Activated T-helper 1 cell treated with Interleukin-2 at 50 U/mL for 16 hours (primary cell): ENCODE measurements at places on chromosomes 13 and 19.
A peak's percentile ranks its signal among the peaks of the same experiment; 100 is the strongest.

DNA sequence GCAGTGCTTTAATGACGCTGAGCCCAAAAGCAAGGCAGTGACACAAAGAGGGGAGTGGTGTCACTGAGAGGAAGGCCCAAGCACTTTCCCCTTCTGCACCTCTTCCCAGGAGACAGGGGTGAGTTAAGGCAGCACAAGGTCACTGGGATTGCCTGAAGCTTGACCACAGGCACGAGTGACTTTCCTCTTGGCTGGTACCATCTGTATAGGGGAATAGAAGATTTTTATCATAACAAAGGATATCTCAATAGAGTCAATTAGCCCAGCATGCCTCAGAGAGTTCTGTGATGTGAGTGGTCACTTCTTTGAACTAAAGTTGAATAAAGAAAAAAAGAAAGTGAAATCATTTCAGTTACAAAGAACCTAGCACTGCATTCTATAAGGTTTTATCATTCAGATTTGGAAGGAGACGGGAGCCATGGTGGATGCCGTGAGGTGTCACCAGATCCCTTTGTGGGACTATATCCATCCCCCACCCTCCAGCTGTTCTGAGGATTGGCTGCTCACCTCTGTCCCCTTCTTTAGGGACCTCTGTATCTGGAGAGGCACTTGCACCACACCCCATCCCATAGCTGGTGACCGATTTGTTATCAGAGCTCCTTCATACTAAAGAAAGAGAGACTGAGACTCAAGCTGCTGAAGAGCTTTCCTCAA, 291.2 kb downstream of the DCT start:
- DNase-seq, result no peak

DNA sequence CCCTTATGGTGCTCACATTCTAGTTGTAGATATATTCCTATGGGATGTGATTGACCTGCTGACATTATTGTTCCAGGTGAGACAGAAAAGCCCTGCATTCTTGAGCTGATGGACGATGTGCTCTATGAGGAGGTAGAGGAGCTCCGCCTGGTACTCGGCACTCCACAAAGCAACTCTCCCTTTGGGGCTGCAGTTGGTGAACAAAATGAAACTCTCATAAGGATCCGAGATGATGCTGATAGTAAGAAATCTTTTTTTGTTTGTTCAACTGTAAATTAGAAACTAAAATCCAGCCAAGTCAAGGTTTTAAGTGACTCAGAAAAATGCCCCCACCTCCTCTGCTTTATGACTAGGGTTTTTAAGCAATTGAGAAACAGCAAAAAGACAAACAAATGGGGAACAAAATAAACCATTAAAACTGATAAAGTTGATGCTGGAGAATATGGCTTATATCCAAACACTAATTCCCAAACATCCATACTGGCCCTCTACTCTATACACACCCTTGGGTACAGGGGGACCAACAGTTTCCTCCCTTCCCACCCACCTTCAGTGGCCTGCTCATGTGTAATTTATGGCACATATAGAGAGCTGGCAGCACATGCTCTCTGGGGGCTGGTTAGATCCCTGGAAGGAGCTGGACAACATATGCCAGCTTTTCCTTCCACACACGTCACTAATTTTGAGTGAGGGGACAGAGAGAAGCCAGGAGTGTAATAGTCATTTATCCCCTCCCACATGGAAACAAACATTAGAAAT, 139.6 kb downstream of the STOML3 start:
- no peak for DNase-seq

DNA sequence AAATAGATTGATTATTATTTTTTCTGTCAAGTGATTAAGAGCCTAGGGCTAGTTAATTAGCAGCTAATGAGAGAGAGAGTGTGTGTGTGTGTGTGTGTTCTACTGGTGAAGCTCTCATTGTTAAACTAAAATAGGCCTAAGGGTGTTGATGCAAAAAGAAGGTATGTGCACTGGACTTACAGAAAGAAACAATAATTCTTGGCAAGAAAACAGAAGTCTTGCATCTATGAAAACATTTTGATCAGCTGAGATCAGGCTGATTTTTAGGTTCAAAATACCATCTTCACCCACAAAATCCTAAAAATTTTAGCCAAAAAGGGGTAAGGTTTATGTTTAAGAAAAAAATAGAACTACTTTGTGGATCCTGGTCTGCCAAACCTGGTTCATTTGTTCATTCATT, 106.5 kb downstream of the POSTN start:
- no peak for DNase-seq

- DNase-seq, result no peak
Observed at GRCh38 chr19:4386041-4386782, 14.1 kb downstream of the SH3GL1 start.

- no peak for DNase-seq
Observed at GRCh38 chr13:75850916-75851315, 214.8 kb downstream of the LMO7 start.

GRCh38 chr13:63297163-63297562, 1881.5 kb upstream of the PCDH20 start:
- DNase-seq, result no peak

GRCh38 chr19:43763473-43763939, 8.7 kb upstream of the SMG9 start:
- no peak for DNase-seq

DNA sequence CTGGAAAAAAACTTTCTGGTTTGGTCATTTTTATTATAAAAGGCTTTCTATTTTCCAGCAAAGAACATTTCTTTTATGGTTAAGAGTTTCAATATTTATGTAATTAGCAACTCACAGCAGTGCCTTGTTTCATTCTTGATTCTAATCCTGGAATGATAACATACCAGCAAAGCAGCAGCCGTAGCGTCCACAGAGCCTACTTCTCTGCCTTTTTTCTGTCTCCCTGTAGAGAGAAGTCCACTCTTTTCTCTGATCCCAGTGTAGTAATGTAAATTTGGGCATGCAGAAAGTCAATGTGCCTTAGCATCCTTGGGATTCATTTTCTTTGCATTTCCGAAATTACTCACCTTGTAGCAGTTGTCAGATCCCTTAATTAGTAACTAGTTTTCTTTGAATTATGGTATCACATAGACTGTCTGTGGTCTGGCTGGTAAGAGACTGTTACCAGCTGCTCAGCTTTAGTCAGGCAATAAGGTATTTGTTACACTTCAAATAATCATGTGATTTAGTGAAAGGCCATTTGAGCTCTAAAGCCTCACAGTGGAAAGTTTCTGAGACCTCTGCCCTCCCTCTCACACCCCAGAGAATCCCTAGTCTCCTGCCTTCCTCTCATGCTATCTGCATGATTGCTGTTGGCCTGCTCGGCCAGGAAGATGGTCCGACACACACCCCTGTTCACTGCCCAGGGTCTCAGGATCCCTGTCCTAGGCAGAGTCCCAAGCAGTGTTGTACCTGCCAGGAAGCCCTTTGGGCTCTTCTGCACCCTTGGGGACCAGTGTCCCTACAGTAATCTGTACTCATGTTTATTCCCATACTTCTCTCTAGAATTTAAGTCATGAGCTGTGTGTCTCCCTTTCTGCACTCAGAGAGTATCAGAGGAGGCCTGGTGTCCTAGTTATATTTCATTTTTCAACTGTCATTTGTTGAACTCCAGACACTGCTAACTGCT, 86.3 kb downstream of the LRCH1 start:
- DNase-seq, result no peak

GRCh38 chr19:46600384-46601317, 479 bp upstream of the CALM3 start:
- DNase-seq, result peak; percentile 94

- DNase-seq, result no peak
Observed at GRCh38 chr13:99418103-99418842, 83.0 kb upstream of the TM9SF2 start.

DNA sequence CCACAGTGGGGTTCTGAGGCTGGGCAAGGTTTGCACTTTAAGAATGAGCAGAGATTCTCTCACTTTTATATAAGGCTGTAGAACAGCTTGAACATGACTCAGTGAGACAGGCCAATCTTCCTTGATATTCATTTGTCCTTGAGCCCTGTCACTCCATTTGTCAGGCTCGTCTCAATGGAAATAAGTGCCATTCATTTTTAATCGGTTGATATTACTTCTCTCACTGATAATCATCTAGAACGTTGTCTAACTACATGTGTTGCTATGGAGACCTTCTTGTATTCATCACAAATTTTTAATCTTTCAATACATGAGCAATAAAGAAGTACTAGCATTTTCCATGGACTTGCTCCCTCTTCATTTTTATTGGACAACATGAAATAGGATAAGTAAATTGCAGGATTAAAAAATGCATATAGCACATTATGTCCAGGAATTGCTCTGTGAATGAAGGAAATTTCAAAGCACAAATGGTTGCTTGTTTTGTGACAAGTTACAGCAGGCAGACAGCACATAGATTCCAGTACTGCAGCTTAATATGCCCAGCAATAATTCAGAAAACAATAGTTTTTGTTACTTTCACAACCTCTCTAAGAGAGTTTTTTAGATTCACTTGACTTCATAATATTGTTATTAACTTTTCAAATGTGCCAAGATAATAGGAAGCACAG, 1178.4 kb upstream of the ATXN8OS start:
- DNase-seq, result no peak

DNA sequence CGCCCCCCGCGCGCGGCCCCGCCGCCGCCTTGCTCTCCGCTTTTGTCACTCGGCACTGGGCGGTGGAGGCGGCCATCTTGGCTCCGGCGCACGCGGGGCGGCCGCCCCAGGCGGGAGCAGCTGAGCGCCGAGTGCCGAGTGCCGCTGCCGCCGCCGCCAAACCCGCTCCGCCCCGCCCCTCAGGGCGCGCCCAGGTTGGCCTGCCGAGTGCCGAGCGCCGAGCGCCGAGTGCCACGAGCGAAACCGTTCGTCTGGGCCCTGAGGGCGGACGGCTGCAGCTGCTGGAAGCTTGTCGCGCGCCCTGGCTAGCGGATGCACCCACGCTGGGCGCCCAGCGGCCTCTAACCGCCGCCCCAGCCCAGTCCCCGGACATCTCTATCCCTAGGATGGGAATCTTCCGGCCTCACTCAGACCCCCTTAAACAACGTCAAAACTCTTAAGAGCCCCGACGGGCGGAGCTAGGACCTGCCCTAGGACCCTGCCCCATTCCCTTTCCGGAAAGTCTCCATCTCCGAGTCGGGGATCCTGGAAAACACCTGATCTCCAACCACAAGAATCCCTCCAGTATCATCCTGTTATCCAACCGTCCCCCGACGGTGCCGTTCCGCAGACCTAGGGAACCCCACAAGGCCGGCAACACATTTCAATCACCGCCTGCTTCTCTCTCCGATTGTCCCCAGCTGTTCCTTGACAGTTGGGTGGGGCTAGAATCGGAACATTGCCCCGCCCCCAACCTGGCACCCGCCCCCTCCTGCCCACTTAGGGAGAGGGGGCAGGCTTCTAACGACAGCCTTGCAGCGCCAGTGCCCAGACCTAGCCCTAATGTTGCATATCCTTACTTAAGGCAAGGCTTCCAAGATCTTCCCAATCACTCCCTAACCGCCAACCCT, 14.1 kb upstream of the AKAP8L start:
- DNase-seq, result peak; percentile 91

GRCh38 chr13:98509271-98510155, 67.4 kb downstream of the STK24 start:
- DNase-seq, result peak; percentile 14

DNA sequence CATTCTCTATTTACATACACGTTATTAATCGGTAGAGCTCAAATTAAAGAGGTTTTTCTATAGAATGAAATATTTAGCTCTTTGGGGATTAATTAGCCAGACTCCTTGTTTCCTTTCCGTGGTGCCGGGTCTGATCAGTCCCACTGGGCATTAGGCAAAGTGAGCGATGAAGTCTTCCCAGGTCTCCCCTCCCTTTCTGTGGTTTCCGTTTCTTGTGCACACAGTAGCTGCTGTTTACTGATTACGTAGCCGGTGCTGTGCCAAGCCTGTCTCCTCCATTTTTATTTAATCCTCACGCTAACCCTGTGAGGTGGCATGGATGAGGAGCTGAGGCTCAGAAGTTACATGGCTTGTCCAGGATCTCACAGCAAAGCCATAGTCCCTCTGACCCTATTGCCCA, 9.0 kb downstream of the SLC25A15 start:
- DNase-seq, result no peak

DNA sequence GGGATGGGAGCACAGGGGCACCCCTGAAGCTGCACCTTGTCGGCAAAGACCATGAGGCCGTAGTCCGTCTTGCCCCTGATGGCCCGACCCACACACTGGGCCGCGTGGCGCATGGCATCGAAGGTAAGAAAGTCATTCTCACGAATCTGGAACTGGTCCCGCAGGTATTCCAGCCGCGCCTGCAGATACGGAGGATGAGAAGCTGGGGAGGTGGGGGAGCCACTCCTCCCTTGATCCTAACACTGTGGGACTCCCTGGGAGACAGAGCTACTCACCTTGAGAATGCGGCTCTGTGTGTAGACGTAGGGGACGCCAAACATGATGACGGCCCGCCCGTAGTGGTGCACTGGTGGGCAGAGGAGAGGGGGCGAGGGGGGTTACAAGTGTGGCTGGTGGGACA, 11.9 kb downstream of the KLC3 start:
- DNase-seq, result no peak
